ENCODE measurements at places on chromosomes 7 and 10. TPM values are rescaled to one million over a fixed set of nuclear protein-coding genes. Genes with fewer than 3 reads are reported as not detected.

- peak; percentile 69 for DNase-seq
These were observed 82.4 kb downstream of the DLG5 start for GRCh38 chr10:77844177-77844576.

- no peak for DNase-seq
These were observed 524.0 kb upstream of the KCND2 start for GRCh38 chr7:119748991-119749390.

GRCh38 chr7:128115336-128115820, 84.1 kb upstream of the LRRC4 start:
- DNase-seq: no peak

DNA sequence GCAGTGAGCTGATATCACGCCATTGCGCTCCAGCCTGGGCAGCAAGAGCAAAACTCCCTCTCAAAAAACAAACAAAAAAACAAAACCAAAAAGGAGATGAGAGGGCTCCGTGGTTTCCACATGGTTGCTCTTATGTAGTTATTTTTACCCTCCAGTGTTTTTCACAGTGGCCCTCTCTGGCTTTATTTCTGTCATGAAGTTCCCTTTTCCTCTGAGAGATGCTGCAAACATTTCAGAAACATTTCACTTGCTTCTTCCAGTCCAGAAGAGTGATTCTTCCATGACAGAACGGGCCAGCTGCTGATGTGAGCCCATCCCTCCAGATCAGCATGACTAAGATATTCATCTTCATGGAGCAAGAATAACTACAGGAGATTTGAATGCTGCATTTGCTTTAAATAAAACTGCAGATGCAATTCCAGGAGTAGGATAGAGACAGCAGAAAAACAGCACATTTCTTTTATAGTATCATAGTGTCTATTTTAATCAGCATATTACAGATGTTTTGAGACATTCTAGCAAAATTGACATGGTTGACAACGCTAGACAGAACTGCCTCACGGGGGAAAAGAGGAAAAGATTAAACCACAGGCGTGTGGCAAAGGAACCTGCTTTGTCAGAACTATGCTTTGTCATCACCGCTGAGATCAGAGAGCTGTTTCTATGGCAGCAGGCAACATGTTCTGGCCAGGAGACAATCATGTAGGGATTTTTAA, 40.3 kb downstream of the NRCAM start:
- DNase-seq: no peak

GRCh38 chr10:52701647-52702046, 70.9 kb downstream of the MBL2 start:
- no peak for DNase-seq

DNA sequence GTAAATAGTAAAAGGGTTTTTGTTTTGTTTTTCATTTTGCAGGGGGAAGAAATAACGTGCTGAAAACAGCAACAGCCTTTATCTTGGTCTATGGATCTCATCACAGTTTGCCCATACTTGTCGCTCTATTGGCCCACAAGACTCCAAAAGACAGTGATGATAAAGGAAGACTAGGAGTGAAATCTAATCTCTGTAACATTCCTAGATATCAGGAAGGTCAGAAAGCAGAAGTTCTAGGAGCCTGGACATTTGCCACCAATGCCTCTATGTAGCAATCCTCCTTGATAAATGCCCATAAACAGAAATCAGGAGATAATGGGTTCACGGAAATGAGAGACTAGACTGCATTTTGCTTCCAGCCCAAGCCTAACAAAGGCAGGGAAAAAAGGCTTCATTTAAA, 8.9 kb downstream of the CUBN start:
- DNase-seq: no peak

DNA sequence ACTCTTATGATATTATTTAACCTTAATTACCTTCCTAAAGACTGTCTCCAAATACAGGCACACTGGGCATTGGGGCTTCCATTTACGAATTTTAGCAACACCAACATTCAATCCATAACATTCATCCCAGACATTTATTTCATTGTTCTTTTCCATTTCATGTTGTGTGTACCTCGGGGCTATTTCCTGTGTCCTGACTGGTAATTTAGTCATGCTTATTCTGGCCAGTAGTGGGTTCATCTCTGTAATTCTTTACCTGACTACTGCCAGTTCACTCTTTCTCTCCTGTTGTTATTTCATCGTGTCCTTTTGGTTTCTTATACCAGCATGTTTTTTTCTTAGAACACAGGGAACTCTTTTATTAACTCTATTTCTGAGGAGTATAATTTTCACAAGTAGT, 225.7 kb downstream of the PLXDC2 start:
- DNase-seq: no peak

GRCh38 chr7:97430006-97430405, 301.9 kb upstream of the TAC1 start:
- DNase-seq: no peak

DNA sequence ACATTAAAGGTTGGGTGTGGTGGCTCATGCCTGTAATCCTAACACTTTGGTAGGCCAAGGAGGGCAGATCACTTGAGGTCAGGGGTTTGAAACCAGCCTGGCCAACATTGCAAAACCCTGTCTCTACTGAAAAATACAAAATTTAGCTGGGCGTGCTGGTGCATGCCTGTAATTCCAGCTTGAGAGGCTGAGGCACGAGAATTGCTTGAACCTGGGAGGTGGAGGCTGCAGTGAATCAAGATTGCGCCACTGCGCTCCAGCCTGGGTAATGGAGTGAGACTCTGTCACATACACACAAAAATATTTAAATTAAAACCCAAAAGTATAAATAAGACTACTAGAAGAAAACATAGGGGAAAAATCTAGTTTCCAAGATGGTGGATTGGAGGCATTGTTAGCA, 41.9 kb upstream of the CDK13 start:
- DNase-seq: no peak

MYL10 gene
- total RNA-seq: 0.60 TPM

EBLN1 gene
- total RNA-seq: not detected
